ENCODE measurements at places on chromosomes 1 and 21. TPM values are rescaled to one million over a fixed set of nuclear protein-coding genes. Genes with fewer than 3 reads are reported as not detected.

DNA sequence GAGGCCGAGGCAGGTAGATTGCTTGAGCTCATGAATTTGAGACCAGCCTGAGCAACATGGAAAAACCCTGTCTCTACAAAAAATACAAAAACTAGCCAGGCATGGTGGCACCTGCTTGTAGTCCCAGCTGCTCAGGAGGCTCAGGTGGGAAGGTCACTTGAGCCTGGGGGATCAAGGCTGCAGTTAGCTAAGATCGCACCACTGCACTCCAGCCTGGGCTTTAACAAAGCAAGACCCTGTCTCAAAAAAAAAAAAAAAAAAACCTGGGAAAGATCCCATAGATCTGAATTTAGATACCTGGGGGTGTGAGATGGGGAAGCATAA, 32.9 kb downstream of the NIBAN1 start:
- DNase-seq = no peak

DNA sequence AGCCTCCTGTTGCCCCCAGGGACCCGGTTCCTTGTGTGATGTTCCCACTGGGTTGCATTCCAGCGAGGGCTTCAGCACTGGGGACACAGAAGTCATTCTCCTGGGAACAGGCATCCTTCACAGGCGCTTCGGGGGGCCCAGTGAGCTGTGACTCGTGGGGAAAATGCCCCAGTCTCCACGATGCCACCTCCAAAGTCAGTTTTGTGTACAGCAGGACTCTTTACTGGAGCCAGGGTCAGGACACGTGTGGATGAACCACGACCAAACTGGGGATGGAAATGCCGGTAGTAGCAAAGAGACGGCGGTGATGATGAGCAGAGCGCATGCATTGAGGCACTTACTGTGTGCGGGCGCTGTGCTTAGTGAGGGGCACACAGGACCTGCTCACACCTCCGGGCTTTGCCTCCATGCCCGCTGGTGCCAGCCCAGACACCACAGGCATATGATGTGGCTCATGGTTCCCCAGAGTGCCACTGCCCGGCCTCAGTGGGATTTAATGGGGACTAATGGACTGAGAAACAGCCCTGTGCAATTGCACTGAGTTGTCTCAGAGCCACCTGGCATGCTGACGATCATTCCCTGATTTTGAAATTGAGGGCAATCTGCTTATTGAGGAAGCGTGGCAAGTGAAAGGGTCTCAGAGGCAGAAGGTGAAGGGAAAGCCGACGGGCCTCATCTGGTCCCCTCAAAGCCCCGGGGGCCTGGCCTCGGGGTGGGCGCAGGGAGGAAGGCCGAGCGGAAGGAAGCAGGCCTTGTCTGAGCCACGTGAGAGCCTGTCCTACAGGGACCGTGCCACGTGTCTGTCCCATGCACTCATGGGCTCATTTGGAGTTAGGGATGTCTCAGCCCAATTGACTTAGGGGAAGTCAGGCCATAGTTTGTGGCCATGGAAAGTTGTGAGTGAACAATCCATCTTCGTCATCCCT, 91.4 kb downstream of the PDE9A start:
- DNase-seq = no peak

GRCh38 chr1:153428073-153428638, 11.8 kb downstream of the S100A7A start:
- no peak for DNase-seq

Gene INAVA
- not detected for total RNA-seq

Gene UTS2
- total RNA-seq = not detected

Gene KIFAP3
- total RNA-seq = 19.5 TPM

DNA sequence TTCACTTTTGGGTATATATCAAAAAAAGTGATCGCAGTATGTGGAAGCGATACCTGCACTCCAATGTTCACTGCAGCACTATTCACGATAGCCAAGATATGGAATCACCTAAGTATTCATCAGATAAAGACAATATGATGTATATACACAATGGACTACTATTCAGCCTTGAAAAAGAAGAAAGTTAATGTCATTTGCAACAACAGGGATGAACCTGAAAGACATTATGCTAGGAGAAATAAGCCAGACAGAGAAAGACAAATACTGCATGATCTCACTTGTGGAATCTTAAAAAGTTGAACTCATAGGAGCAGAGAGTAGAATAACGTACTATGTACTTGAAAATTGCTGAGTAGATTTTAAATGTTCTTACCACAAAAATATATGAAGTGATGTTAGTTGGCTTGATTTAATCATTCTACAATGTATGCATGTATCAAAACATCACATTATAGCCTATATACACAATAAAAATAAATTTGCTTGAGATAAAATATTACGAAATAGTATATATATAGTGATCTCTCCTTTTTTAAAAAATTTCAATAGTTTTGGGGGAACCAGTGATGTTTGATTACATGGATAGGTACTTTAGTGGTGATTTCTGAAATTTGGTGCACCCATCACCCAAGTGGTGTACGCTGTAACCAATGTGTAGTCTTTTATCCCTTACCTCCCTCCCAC, 56.0 kb downstream of the DTL start:
- DNase-seq = no peak

Gene OR2L13
- not detected for total RNA-seq

DNA sequence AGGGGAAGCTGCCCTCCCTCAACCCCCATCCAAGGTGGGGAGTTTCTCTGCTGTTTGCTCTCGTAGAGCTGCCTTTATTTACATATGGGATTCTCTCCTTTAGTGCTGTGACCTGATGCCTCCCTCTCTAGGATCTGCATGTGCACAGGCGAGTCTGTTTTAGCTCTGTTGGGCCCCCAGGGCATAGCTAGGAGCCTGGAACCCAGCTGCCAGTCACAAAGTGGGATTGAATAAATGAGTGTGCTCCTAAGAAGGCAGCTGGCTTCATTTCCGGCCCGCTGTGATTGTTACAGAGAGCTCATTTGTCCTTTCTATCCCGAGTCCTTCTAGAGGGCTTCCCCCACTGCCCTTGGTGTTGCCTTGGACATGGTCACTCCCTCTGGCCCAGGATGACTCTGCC, 176.6 kb downstream of the GRIK3 start:
- no peak for DNase-seq

Gene BATF3
- total RNA-seq = 3.0 TPM

GRCh38 chr1:17627239-17628052, 87.9 kb downstream of the ARHGEF10L start:
- DNase-seq = no peak

DNA sequence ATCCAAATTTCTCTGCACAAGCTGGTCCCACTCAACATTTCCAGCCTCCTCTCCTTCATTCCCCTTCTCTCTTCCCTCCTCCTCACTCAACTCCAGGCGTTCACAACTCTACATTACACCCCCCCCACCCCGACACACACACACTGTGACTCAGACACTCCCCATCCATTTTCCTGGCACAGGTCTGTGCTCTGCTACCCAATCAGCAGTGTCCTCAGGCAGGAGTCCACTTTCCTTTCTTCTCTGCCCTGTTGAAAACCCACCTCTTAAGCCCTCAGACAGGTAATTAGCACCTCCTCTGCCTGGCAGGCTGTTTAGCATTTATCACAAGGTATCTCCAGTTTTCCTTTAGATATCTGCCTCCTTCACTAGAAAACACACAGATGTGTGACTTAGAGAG, 8.8 kb upstream of the LMX1A start:
- no peak for DNase-seq

All from pulmonary artery endothelial cell (primary cell).